NCI-H446 treated with DMSO at 0.1 percent for 48 hours (cell line): ENCODE measurements at places on chromosomes 7 and 10.

GRCh38 chr10:35232527-35232926 is 103.8 kb upstream of the CCNY start:
- no peak for DNase-seq

DNA sequence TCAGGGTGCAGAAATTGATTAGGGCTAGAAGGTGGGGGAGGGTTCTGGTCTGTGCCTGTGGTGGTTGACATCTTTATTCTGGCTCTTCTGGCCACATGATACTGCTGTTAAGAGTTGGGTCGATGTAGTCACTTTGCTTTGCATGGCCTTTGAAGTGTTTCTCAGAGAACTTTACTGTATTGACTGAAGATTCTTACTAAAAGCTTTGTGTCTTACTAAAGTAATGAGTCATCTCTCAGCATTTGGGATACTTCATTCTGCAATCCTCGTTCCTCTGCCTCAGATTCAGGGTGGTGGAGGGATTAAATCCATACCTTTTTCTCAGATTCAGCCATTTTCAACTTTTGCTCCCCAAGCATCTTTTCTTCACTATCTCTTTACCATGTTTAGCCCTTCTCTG is 38.6 kb downstream of the STEAP4 start:
- no peak for DNase-seq

GRCh38 chr10:43255634-43256431 is 11.0 kb downstream of the RASGEF1A start:
- no peak for DNase-seq

- no peak for DNase-seq
These were observed 50.5 kb upstream of the FOXP2 start for GRCh38 chr7:114364151-114364550.
